ENCODE measurements at places on chromosomes 3 and 15.

GRCh38 chr3:46359733-46360493 lies 6.0 kb downstream of the CCR2 start:
- DNase-seq: no peak

- DNase-seq: no peak
These were observed 41.6 kb upstream of the LINGO1 start for GRCh38 chr15:77674327-77674726.

DNA sequence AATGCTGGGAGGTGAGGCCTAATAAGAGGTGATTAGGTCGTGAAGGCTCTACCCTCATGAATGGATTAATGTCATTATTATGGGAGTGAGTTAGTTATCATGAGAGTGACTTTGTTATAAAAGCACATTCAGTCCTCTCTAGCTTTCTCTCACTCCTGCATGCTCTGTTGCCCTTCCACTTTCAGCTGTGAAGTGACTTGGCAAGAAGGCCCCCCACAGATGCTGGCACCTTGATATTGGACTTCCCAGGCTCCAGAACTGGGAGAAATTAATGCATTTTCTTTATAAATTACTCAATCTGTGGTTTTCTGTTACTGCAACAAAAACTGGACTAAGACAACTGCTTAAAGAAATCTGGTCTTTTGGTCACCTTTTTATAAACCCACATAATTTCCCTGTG lies 144.3 kb downstream of the FBN1 start:
- no peak for DNase-seq

GRCh38 chr3:23106666-23107065 lies 96.5 kb upstream of the UBE2E2 start:
- DNase-seq: no peak

DNA sequence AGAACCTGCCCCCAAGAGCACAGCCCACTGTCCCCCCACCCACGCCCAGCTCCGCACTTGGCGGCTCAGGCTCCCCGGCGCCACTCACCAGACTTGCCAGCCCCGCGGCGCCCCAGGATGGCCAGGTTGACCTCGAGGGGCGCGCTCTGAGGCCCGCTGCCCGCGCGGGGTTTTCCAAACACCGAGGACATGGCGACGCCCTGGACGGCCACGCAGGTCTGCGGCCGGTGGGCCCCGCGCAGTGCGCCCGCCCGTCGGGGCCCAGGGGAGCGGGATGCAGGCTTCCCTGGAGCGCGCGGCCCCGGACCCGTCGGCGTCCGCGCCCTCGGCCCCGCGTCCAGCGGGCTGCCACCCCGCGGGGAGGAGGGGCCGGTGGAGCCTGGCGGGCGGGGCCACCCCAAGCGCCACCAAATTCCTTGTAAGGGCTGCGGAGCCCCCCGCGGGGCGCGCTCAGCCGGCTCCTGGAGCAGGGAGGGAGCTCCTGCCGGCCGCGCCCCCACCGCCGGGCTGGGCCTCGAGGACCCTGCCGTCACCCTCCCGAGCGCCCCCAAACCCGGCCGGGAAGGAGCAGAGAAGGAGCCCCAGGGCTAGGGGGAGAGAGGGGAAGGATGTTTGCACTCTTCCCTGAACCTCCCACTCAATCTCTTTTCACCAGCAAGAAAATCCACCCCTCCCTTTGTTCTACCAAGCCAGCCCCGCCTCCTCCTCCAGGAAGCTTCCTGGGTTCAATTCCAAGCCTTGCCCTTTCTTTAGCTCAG lies at the start of gene RASL12:
Gene RASL12, minus strand, starts transcription at position 347 of the 758 bp plus-strand sequence. Its CDS starts 156 bp downstream, at position 191.
- no peak for DNase-seq

GRCh38 chr15:58854593-58854992 lies 78.9 kb downstream of the SLTM start:
- DNase-seq: no peak

DNA sequence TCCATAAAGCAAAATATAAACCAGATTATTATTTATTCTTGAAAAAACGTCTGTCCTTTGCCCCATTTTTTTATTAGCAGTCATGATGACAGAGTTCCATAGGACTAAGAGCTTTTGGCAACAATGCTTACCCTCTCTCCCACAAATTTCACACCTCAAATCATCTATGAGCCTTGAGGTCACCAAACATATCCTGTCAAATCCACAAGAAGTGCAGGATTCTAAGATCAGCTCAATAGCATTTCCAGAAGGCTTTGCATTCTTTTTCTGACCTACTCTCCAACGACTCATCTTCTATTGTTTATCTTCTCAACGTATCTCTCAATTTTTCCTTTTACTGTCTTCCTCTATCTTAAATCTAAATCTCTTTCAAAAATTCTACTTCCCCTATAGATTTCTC lies 619.1 kb upstream of the BCHE start:
- no peak for DNase-seq

DNA sequence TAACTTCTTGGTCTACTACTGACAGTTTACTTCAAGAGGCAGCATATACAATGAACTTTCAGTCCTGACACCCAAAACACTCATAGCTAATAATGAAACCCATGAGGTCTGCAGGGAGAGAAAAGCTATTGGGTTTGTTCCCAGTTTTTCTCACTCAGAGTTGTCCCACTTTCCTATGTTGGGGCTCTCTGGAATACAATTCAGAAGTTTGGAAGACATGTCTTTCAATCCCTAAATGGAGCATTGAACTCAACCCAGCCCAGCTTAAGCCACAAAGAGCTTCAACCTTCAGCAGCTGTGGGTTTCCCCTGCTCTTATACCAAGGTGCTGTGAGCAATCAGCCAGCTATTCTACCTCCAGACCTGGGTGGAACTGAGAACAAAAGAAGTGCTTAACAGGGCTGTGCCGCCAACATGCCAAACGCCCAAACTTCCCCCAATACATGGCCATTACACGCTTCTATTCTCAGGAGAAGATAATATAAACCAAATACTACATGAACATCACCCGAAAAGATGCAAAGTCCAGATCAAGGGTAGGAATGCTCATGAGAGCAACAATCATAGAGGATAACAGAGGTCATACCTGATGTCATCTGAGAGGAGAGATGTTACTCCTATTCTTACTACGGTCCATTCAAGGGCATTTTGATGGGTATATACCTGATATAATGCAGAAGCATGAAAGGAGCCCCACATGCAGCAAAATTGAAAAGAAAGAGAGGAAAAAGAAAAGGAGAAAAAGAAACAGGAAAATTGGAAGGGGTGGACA lies 131.2 kb upstream of the TGFBR2 start:
- no peak for DNase-seq

DNA sequence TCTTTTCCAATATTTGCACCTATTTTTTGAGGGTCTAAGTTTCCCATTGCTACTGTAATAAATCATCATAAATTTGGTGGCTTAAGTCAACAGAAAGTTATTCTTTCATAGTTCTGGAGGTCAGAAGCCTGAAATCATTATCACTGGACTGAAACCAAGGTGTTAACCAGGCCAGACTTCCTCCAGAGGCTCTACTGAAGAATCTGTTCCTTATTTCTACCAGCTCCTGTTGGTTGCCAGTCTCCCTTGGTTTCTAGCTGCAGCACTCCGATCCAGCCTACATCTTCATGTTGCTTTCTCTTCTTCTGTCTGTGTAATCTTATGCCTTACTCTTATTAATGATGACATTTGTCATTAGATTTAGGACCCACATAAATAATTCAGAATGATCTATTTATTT lies 22.0 kb upstream of the ARPP21 start:
- DNase-seq: no peak

DNA sequence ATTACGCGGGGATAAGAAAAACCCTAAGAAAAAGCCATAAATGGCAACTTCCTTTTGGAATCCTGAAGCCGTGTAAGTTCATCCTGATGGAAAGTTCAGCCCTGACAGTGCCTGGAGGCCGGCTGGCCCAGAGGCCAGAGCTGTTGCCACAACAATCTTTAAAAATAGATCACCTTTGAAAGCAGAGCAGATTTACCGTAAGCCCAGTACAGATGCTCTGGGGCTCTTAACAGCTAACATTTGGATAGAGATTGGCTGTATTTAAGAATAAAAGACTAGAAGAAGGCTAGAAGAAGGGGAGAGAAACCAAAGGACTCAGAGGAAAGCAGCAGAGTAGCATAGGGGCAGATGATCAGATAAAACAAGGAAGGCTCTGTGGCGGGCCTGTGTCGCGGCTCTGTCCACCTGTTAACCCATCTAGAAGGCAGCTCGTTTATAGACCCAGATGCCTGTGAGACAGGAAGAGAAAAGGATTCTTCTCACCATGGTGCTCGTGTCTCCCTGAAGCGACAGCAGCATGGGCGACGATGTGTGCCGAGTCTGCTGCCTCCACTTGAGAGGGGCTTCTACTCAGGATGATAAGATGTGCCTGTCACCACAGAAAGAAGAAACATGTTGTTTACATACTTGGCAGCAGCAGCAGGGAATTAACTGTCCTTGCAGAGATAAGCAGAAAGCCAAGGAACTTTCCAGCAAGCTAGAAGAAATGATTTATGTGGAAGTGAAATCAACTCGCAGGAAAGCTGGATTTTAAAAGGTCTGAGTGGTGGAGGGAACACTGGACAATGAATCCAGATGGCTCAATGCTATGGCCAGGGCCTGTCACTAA lies 69.9 kb downstream of the SYNM start:
- no peak for DNase-seq

- DNase-seq: no peak
These were observed 160.4 kb downstream of the PPM1L start for GRCh38 chr3:160916472-160916871.

DNA sequence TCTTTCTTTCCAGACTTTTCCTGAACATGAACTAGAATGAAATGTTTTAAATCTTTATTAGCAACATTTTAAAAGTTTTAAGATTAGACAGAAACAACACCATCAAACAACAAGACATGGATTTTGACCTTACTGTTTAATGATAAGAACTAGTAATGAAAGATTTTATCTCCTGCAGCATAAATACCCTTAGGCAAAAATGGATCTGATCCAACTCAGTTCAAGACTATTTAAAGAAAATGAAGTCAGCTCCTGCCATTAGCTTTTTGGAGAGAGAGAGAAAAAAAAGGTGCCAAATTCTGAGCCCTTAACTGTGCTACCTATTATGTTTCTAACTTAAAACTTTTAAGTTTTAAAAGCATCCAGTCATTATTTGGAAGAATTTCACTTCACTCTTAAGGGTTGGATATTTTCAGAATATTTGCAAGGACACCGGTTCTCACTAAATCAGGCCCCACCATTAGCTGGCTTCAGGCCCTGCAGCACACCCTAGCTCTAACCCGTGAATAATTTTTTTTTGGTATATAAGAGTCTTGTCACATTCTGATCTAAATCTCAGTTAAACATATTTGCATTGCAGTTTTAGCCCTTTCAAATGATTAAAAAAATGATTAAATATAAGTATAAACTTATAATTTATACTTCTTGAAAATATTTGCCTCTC lies 60.0 kb downstream of the NR1I2 start:
- DNase-seq: no peak

DNA sequence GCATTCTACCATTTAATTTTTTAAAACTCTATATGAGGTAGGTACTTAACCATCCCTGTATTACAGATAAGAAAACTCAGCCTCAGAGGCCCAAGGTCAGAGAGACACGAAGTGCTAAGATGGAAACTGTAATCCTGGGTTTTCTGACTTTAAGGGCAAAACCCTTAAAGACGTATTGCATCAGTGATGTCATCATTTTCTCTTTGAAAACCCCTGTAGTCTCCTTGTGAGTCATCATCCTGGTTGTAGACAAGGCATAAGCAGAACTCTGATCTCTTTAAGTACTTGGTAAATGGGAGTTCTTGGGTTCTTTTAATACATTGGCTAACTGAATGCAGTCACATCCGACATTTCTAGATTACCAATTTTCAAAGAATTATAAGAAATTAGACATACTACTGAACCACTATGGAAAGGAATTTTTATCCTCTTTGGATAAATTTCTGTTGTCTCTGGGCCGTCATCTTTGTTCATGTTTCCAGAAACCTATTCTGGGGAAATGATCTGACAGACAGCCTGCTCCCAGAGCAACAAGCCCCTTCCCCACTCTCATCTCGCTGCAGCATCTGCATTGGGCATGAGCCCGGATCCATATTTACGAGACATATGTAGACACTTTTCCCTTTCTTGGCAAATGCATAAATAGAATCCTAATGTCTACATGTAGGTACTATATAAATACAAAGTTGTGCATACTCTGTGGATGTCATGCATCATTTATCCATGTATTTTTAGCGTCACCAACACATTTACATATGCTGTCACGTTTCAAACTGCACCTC lies 48.7 kb upstream of the MDFIC2 start:
- DNase-seq: no peak

GRCh38 chr3:145620002-145620401 lies 541.0 kb downstream of the PLOD2 start:
- DNase-seq: no peak

DNA sequence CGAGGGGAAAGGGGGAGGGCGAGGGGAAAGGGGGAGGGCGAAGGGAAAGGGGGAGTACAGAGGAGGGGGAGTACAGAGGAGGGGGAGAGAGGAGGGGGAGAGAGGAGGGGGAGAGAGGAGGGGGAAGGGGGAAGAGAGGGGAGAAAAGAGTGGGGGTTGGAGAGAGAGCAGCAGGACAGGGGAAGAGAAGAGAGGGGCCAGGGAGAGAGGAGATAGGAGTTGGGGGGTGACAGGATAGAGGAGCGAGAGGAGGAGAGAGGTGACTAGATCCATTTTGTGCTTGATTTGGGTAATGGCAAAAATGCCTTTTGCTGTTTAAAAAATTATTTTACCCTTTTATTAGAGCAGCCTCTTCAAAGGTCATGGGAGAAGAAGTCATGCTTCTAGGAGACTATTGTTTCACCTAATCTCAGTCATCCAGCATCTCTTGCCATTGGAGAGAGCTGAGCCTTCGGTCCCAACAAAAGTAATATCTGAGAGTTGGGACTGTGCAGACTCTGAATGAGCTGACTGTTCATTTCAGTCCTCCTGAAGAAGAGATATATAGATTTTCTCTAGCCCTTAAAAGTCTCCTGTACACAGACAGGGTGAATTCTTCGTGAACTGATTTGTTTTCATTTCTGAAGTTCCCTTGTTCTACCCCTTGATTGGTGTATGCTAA lies 15.1 kb upstream of the TOP2B start:
- no peak for DNase-seq

DNA sequence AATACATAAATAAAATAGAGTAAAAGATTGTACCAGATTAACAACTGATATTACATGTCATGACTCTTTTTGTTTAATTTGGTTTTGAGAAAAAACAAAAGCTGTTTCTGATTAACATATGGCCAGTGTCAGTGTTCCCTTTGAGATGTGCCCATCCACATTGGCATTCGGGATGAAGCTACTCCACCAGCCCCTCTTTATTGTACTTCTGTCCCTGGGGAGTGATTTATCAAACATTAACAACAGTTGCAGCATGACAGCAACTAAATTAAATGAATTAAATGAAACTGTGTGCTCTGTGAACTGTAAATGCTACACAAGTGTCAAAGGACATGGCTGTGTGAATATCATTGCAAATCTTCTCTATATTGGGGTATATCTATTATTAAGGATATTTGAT lies 25.9 kb upstream of the MTMR10 start:
- DNase-seq: no peak

- DNase-seq: peak; percentile 71
These were observed 10.2 kb downstream of the GNB5 start for GRCh38 chr15:52180851-52181450.
